Kidney epithelial cell (primary cell): ENCODE measurements at places on chromosomes 1 and 21.

DNA sequence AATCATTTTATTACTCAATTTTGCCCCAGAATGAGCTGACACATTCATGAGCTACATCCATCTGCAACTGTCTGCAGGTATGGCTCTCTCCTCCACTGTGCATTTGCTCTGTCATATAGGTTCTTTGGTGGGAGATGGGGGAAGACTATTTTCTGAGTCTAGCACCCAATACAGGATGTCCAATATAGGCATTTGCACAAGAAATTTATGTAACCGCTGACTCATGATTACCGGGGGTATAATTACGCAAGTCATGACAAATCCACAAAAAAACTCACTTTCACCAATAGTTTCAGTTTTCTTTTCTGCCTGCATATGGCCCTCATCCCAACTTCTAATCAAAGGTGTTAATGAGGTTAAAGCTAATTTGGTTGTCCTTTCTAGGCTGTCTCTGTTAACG lies 17.5 kb upstream of the VSIG8 start:
- no peak for DNase-seq

DNA sequence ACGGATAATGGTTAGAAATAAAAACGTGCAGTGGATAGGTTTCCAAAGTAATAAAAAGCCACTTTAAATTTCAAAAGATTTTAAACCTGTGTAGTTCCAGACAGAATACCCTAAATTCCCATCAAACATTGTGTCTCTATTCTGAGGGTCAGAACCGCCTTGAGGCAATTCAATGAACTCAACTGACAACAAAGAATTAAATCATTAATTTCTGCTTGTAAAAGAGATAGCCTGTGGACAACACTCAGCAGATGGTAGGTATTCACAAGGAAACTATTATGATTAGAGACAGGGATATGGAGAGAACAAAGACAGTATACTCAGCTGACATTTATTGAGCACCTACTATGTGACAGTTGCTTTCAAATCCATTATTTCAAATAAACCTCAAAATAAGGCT lies 35.1 kb upstream of the JUN start:
- no peak for DNase-seq

- DNase-seq, result no peak
These were observed 1172.4 kb downstream of the BRINP3 start for GRCh38 chr1:189305279-189305678.

DNA sequence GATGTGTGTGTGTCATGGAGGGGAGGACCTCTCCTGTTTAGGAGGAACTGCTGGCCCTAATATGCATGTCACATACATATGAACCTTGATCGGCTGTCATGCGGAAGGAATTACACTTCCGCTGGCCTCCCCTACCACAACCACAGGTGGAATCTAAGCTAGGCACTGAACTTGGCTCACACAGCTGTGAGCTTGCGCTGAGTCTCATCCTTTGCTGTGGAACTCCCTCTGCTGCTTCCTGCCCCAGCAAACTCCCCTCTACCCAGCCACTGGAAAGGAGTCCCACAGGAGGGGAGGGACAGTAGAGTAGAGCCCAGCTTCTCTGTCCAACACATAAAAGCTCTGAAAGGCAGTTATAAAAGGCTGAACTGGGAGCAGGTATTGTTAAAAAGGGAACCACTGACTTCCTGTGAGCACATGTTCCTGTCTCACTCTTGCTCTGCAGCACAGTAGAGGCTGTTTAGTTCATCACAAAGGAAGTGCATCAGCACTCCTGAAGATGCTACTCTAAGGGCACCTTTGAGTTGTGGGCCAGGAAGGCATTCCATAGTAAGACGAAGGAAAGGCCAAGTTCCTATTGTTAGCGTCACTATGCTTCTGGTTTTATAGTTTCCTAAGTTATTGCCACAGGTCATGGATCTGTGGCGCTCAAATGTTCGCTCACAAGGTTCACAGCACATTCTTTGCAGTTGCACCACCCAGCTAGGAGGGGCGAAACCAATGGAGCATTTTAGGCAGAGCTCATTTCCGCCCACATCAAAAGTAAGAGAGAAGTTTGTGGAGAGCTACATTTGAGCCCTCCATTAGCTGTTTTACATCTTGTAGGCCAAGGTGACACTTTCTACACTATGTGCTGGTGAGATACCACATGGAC lies 17.7 kb upstream of the PTPRC start:
- DNase-seq, result peak; percentile 82

DNA sequence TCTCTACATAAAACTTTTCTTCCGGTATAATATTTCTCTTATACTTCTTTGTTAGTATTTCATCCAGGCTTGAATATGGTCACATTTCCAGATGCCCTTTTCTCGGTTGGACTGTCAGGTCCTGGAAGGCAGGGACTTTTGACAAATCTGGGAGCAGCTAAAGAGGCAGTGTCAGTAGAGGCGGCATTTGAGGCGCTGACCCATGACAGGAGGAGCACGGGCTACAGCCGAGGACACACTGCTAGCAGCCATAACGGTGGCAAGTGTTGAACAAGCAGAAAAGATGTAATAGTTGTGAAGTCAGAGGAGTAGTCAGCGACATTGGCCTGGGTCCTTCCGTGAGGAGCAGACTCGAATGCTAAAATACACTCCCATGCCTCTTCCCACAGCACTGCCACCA lies 14.5 kb upstream of the NRIP1 start:
- DNase-seq, result no peak
